Kasumi-1 (cell line): ENCODE measurements at places on chromosomes 3 and 15.

- no peak for DNase-seq
These were observed 181.1 kb downstream of the LRTM1 start for GRCh38 chr3:54746722-54747121.

DNA sequence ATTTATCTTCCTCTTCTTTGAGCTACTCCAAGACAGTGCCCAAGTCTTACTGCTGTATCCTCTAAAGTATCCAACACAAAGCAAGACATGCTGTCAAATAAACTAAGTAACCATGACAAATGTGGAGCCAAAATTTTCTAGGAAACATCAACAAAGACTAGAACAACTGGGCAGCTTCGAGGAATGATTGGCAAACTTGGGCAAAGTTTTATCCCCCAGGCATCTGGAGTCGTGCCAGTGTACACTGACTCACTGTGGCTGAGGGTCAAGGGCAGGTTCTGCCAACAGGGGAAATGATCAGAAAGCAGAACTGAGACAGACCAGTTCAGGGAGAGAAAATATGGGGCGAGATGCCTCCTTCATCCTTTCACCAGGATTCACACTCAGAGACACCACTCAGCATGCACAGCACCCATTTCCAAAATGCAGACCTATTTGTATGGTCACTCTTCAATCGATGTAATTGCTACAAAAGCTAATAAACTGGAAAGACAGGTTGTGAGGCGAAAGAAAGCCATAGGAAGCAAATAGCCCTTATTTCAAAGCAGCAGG, 65.8 kb downstream of the MB21D2 start:
- peak; percentile 33 for DNase-seq

- DNase-seq: no peak
These were observed 77.8 kb upstream of the GSK3B start for GRCh38 chr3:120172070-120172469.

DNA sequence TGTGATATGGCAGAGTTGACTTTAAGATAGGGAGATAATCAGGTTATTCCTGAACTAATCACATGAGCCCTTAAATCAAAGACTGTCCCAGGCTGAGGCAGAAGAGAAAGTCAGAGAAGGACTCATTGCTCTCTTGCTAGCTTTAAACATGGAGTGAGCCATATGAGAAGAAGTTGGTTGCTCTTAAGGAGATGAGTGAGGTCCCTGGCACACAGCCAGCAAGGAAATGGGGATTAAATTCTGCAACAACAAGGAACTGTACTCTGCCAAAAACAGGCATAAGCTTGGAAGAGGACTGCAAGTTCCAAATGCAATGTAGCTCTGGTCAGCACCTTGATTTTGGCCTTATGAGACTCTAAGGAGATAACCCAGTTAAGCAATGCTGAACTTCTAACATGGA, 457.0 kb downstream of the PLOD2 start:
- DNase-seq: no peak

DNA sequence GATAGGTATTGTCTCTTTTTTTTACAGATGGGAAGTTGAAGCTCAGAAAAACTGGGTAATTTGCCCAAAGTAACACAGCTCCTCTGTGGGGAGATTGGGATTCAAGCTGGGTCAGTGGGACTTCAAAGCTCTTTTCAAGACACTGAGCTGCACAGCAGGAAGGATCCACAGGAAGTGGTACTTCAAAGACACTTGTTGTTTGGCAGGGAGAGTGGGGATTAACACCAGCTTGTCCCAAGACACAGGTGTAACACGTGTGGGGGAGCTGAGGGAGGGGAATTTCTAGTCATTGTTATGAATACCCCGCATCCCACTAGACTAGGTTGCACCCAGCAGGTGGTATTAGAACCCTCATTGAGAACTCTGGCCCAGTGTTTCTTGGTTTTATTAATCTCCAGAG, 116.0 kb downstream of the FOXB1 start:
- DNase-seq: no peak

- DNase-seq: peak; percentile 76
These were observed 159.6 kb upstream of the KCNH8 start for GRCh38 chr3:18988614-18989229.

GRCh38 chr15:55990998-55991397, 2.4 kb downstream of the NEDD4 start:
- DNase-seq: no peak

- DNase-seq: no peak
These were observed 43.5 kb upstream of the ETV5 start for GRCh38 chr3:186152361-186152798.

DNA sequence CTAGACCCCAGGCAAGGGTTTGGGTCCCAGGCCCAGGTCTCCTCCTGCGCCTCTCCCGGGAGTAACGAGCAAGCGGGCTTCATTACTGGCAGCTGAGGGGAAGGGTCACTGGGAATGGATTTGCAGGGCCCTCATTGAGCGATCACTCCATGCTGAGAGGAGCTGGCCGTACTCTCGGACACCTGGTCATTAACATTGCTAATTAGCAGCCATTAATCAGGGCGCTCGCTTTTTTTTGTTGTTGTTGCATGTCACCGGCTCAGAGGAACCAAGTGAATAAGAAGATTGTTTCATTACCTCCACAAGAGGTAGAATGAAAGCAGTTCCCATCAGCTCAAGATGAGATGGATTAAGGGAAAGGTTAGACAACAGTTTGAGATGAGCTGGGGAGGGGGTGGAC, 293.0 kb upstream of the ATP11B start:
- DNase-seq: no peak

GRCh38 chr3:119492810-119493209, 5.5 kb upstream of the TIMMDC1 start:
- no peak for DNase-seq

DNA sequence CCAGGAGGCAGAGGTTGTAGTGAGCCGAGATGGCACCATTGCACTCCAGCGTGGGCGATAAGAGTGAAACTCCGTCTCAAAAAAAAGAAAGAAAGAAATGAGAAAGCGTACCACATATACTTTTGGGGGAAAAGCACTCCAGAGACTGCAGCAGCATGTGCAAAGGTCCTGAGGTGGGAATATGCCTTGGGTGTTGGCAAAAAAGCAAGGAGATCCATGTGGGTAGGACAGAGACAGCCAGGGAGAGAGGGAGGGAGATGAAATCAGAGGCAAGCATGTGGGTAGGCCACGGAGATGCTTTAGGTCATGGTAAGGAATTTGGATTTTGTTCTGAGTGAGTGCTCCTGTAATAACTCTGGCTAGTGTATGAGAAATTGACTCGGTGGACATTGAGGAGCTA, 3.7 kb upstream of the SH3BP5 start:
- DNase-seq: no peak

DNA sequence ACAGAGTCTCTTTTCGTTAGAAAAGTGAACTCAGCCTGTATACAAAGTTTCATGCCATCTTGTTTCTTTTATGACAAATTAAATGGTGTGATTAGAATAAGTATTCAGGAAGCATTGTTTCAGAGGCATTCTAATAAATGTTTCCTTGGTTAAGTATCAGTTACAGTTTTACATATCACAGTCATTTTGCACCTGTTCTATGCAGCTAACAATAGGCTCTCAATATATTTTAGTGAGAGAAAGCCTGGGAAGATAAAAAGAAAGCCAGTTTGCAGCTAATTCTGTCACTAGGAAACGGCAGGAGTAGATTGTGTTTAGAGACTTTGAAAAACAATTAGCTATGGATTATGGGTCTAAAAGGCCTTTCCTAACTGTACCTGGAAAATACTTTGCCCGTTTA, 252.8 kb downstream of the ZIC1 start:
- DNase-seq: no peak

DNA sequence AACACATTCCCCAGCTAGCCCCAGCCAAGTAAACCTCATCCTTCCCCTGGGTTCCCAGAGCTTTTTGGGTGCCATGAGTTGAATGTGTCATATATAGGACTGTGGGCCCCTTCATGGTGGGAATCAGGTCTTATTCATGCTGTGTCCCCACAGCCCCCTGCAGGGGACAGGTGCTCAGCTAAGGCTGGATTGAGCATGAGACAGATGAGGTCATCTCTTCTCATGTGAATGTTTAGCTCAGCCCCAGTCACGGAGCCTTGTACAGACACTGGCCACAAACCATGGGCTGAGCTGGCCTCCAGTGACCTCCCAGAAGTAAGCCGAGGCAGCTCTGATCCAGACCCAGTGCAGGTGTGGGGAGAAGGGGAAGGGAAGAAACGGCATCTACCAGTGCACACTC, 70.7 kb downstream of the C3orf70 start:
- no peak for DNase-seq

DNA sequence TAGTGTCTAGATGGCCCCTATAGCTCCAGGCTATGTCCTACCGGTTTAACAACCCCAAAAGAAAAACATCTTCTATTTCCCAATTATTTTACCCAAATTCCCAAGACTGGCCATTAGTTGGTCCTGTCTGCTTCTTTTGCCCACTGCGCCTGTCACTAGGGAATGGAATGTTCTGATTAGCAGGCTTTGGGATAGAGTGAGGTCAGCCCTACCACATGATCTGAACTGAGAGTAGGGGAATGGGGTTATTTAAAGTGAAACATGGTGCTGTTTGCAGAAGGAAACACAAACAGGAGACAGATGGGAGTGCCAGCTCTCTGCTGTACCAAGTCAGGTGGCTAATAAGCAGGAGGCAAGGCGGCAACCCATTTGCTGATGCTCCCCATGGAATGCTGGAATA, 635.6 kb upstream of the CFAP20DC start:
- no peak for DNase-seq

DNA sequence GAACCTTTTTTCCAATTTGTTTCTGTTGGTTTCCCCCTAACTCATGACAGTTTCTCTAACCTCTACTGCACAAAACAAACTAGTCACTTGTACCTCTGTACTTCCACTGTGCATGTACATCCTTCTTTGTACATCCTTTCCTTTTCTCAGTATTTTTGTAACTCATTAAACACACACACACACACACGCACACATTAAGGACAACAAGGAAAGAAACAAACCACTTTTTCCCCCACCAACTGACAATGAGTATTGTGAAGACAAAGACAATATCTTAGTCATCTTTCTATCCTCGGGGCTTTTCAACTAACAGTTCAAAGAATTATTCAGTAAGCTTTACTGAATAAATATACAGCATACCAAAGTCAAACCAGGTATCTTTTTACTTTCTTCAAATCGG, 170.5 kb downstream of the VPS13C start:
- DNase-seq: no peak

- no peak for DNase-seq
These were observed 289.3 kb upstream of the RORA start for GRCh38 chr15:61518191-61518950.

- DNase-seq: no peak
These were observed 91.6 kb upstream of the TRIM42 start for GRCh38 chr3:140586311-140586710.

GRCh38 chr3:59192473-59192872, 142.6 kb upstream of the CFAP20DC start:
- no peak for DNase-seq

DNA sequence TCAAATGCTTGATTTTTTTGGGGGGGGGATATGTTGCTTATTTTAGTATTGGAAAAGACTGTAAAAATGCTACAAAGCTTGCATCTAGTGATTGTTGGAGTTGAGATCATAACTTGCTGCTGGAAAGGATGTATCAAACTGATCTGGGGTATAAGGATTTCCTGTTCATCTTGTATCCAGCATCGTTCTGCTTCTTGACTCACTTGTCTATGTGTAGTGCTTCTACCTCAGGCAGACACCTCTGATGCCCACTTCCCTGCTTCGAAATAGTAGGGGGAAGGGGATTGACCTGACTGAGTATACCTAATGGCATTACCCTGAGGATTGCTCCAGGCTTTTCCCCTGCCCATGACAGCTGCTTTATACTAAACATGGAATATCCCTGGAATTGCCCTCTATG, 42.7 kb downstream of the STT3B start:
- peak; percentile 17 for DNase-seq

GRCh38 chr15:48493084-48493762, 152.3 kb downstream of the FBN1 start:
- no peak for DNase-seq

GRCh38 chr15:82312586-82313349, 36.5 kb downstream of the GOLGA6L10 start:
- no peak for DNase-seq

DNA sequence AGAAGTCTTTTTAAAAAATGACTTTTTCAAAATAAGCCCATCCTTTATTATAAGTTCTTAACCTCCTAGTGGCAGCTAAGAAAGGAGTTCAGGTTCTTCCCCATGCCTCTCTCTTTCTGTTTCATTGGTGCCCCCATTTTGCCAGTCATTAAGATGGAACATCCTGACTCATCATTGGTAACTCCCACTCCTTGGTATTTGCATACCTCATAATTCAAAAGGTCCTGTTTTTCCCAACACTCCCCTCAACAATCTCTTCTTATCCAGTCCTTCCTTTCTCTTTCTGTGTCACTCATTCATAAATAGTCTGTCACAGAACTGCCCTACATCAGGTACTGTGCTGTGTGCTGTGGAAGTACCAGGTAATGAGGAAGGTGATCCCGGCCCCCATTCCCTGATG, 394.0 kb downstream of the FOXP1 start:
- no peak for DNase-seq

- DNase-seq: no peak
These were observed 3.1 kb downstream of the MESP1 start for GRCh38 chr15:89747708-89748682.

GRCh38 chr3:142651711-142652110, 55.5 kb downstream of the PLS1 start:
- no peak for DNase-seq

GRCh38 chr3:188817935-188818269, 353.9 kb upstream of the TPRG1 start:
- DNase-seq: no peak

DNA sequence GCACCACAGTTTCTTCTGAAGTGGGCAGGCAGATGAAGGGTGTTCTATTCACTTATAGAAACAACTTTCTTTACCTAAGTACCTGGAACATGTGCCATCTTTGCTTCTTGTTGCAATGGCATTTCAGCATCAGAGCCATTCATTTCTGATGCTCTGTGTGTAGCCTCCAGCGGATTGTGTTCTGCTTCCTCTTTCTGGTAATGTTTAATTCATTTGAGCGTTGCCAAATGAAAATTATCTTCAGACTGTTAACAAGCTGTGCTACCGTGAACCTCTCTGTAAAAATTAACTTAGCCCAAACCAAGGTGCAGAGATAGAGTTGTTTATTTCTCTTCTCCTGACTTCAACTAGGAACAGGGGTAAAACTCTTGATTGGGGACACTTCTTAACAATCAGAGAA, 302.0 kb downstream of the EDEM1 start:
- DNase-seq: no peak

DNA sequence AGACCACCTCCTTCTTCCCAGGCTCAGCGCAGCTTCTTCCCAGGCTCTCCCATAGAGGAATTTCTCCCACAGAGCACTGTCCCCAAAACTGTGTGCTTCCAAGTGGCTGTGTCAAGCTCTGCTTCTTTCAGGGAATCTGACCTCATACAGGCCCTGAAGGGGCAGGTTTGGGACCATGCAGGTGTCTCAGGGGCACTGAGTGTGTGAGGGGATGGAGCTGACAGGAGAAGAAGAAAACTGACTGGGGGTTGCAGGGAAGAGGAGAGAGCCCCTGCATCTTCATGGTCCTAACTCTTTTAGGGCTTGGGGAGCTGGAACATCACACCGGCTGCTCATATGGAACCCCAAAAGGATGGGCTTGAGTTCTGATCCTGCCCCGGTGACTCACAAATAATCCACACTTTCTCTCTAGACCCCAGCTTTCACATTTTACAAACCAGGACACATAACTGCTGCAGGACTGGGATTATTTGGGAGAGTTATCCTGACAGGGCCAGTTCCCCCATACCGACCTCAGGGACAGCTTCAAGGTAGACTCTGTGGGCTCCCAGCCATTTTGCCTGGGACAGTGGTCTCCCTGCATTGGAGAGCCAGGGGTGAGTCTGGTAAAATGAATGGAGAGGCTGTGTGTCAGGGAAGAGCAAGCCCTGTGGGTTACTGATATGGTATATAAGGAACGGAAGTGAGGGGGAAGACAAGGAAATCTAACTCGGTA, 316.1 kb downstream of the TLE3 start:
- no peak for DNase-seq

- no peak for DNase-seq
These were observed 179.5 kb downstream of the WNT5A start for GRCh38 chr3:55307622-55308021.
